ENCODE measurements at places on chromosomes 4 and X.

- DNase-seq: no peak
Measured at GRCh38 chrX:10971759-10972158, 139.4 kb upstream of the HCCS start.

DNA sequence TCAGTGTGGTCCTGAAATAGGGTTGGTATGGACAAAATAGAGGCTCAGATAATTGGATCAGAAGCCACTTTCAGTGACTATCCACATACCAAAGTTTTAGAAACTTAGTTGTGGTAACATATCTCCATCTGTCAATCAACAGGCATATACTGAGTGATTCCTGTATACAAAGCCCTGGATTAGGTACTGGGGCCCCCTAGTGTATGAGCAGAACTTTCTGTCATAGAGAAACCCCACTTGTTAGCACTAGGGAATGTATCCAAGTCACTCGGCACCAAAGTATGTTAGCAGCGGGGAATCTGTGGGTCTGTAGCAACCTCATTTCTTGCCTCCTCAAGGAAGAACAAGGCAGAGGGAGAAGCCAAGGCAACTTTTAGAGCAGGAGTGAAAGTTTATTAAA, 50.7 kb downstream of the MAP7D3 start:
- no peak for DNase-seq

DNA sequence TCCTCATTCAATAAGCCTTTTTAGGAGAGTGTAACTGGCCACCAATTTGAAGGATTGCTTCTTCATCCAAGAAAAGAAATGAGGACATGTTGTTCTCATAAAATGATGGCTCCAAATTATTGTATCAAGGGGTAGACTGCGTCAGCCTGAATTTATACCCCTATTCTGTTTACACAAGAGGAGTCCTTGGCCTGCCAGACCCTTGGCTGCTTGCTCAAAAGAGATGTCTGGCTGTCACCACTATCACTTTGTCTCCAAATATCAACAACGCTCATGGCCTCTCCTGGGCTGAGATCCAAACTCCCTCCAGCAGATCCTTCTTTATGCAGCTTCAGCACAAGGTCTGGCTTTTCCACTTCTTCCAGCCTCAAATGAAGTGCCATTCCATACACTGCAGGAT, 127.9 kb downstream of the OR13H1 start:
- no peak for DNase-seq

GRCh38 chr4:153799694-153800074, 10.8 kb upstream of the SFRP2 start:
- no peak for DNase-seq

GRCh38 chr4:146029147-146029546, 90.5 kb upstream of the ZNF827 start:
- DNase-seq: no peak

DNA sequence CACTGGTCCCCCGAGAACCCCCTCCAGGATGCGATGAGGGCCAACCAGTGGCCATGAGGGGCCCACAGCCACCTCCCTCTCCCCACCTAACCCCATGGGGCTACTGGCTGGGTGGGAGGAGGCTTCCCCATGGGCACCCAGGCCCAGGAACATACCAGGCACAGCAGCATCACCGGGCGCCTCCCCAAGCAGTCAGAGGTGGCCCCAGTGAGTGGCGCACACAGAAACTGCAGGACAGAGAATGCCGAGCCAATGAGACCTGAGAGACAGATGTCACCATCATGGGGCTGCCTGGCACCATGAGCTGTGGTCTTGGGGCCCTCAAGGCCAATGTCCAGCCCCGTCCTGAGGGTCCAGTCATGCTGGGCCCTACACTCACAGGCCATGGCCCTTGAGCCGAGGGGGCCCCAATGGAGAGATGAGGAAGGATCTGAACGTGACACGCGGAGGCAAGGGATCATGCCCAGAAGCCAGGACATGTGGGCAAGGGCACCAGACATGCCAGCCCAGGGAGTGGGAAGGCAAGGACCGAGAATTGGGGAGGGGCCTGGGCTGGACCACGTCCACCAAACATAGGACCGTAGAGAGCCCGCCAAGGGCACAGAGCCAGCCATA, 30.1 kb downstream of the NOP14 start:
- DNase-seq: no peak

DNA sequence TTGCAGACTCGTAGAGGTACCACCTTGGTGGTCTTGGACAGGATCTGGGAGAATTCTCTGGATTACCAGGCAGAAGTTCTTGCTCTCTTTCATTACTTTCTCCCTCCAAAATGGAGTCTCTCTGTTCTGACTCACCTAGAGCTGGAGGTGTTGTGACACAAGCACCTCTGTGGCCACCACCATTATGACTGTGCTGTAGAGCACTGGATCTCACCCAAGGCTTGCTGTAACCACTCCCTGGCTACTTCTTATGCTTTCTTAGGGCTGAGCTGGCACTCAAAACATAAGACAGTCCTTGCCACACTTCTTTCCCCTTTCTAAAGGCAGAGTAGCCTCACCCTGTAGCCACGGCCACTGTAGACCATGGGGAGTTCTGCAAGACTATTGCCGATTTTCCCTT, 296.6 kb upstream of the DIPK2B start:
- DNase-seq: no peak

GRCh38 chrX:45009371-45010000, 136.5 kb downstream of the KDM6A start:
- DNase-seq: no peak
